ENCODE measurements at places on chromosomes 7 and 10.

DNA sequence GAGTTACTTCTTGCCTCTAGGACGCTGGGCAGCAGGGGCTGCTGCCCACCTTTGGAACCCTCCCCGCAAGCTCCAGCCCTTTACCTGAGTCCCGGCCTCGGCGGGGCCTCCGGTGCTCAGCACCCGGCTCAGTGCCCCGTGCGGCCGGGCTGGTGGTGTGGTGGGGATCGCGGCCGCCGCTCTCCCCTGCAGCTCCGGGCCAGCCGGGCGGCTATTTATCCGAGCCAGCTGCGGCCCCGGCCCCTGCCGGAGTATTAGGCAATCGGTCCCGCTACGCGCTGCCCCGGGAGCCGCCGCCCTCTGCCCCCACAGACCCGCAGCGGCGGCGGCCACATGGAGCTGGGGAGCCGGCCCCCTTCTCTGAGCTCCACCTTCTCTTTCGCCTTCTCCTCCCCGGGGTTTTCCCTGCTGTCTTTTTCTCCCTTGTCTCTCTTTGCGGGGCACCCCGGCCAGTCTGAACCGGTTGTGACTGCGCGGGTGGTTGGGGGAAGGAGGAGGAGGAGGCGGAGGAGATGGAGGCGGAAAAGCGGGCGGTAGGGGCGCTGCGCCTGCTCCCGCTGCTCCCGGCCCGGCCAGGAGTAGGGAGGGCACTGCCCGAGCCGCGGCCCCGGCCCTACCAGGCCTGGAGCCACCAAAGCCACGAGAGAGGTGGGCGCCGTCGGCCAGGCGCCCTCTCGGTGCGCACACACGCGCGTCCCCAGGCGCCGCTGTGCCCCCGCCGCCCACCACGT lies at the start of gene SLC16A9:
Gene SLC16A9, minus strand, starts transcription at position 456 of the 731 bp plus-strand sequence. CDS start 25,559 bp downstream, outside the sequence.
- DNase-seq: peak; percentile 62

DNA sequence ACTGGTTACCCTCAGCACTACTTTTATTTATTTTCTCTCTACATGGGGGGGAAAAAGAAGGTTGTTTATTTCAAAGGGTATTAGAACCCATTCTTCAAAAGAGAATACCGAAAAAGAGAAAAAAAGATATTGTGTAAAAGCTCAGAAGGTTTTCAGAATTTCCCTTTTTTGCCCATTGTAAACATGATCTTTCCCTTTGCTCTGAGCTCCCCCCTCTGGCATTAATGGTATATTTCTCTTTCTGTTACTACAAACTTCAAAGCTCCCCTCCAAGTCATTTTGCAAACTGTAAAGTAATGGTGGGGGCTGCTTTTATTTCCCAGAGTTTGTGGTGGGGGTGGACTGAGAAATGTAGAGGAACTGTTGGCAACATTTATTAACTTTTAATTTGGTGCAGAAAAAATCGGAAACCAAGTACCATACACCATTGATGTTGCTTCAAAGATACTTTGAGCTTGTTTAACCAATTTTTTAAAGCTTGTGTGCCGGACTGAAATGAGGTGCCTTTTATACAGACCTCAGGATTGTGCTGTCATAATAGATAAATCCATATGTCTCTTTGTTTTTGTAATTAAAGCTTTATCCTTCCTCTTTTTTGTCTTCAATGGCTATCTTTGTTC lies 181.5 kb downstream of the EXOC4 start:
- no peak for DNase-seq

DNA sequence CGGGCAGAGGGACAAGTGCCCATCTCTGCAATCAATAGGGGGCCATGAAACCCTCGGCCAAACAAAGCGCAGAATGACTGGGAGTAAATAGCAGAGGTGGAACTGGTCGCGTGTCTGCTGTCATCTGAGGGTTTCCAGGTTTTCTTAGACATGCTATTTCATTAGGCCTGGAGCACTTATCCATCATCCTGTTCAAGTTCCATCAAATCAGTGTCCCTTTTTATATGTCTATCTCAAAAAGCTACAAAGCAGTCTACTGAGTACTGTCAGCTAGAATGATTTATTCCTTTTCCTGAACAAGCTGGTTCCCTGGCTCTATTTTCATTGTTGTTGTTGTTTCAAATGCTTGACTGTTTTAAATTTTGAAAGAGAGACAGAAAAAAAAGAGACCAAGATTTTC lies 590.5 kb downstream of the PARD3 start:
- no peak for DNase-seq

GRCh38 chr7:6167587-6168476 lies 104.6 kb downstream of the CYTH3 start:
- no peak for DNase-seq

DNA sequence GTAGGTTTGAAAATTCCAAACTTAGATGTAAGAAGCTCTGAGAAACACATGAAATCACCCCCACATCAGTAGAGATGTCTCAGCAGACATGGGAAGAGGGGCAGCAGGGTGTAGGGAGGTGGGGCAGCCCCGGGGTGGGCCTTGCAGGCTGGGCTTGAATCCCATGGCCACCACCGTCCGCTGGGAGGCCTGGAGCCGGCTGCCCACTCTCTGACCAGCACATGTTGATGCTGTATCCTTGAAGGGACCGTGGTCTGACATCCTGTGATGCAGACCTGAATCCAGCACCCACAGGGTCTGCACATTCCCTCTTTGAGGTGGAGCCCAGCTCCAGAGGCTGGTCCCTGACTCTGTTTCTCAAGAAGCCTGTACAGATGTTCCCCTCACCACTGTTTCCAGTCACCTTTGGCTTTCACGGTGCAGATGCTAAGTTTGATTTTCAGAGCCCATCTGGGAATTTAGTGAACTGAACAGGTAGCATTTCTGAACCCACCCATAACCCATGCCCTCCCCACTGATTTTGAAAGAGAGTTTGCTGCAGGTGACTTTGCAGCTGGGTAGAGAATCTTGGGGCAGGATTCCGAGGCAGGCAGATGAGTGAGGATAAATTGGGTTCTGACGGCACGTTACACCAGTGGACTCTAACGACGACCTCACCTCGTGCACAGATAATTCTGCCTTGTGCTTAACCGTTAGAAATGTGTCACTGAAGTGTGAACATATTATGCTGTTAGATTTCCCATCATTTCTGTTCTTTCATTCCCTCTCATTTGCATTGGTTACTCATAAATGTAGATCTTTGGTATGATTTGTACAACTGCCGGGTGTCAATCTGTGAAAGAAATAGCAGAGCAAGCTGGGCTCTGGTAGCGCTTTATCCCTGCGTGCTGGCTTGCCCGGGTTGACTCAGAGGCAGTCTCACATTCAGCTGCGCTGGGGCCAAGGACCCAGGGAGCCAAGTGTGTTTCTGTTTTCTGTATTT lies 45.7 kb downstream of the IKZF1 start:
- peak; percentile 86 for DNase-seq

- no peak for DNase-seq
These were observed 18.3 kb downstream of the TMEM248 start for GRCh38 chr7:66939325-66939724.

DNA sequence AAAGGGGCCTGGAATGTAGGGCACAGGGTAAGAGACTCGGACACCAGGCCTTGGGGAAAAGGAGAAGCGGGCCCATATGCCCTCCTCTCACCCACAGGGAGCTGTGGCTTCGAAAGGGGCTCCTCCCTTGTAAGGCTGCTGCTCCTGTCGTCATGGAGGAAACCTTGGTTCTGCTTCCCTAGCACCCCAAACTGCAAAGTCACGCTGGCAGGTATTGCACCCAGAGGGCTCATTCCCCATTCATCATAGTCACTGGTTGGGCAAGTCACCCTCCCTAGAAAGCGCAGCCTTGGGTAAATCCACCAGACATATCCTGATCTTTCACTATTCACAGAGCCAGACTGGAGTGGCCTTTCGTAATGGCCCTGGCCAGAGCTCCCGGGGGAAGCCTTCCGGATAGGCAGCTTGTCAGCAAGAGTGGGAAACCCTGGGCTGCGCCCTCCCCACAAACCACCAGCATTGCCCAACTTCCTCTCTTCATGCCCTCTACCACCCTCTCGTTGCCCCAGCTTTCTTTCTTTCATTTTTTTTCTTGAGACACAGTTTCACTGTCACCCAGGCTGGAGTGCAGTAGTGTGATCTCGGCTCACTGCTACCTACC lies 121.0 kb downstream of the HIP1 start:
- peak; percentile 25 for DNase-seq

DNA sequence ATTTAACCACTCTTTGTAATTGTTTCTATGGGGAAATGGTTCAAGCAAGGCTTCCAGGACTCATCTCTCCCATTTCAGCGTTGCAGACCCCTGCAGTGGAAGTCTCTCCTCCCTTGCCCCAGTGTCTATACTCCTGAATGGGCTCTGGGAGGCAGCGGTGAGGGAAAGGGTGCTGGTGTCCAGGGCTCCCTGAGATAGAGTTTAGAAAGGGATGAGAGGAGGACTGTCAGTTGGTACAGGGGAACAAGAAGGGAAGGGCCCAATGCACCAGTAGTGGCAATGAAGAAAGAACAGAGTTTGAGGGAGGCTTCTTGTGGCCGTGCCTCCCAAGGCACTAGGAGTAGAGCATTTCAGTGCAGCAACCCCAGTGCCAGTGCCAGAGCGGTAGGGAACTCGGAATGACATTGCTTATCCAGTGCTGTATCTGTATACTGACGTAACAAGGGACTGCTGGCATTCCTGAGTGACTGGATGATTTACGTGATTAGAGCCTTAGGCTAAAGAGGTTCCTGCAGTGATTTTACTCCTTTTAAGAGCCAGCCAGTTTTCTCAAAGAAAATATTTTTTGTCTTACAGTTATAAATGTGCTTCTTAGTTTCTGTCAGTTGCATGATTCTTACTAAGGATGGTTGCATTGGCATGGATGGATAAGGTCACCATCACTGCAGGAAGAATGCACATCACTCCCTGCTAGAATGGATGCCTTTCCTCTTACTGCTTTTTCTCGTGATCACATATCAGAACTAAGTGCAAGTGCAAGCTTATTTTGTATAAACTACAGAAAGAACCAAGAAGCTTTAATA lies 28.0 kb downstream of the PRPF18 start:
- no peak for DNase-seq

DNA sequence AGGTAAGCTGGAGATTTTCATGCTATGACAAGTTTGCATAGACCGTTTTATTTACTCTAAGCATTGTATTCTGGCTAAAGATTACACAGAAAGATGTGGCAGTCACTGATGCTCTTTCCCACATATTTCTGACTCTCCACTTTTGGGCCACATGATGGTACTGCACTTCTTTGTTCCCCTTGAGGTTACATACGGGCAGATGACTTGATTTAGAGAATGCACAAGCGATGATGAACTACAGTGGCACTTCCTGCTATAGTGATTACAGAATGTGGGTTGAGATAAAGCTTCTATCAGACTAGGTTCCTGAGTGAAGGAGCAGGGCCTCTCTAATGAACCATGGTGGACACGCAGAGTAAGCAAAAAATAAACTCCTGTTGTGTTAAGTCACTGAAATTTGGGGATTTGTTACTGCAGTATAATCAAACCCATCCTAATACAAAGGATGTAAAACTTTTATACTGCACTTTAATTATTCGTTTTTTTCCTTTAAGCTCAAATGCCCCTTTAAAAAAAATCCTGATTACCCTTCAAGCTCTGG lies 177.9 kb downstream of the TAX1BP1 start:
- no peak for DNase-seq

GRCh38 chr7:45701701-45702510 lies 127.7 kb downstream of the ADCY1 start:
- no peak for DNase-seq

DNA sequence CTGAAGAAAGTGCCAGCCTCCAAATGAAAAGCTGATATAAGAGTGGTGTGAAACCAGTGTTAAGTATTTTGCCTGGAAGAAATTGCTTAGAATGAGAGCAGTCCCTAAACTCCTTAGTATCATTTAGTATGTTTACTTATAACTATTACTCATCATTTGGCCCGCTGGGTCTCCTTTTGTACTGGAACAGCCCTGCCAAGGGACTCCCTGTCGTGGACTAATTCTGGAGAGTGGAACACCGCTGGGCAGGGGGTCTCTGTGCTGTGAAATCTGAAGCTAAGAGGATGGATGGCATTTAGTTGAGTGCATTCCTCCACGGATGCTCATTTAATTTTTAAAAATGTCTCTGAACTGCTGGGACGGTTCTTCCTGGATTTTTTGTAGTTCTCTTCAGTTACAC lies 889.9 kb upstream of the C7orf33 start:
- DNase-seq: no peak

GRCh38 chr7:71710442-71710841 lies 578.5 kb downstream of the GALNT17 start:
- no peak for DNase-seq

- no peak for DNase-seq
These were observed 542.0 kb downstream of the TNS3 start for GRCh38 chr7:47039904-47040303.

GRCh38 chr7:17299483-17299991 lies 1.1 kb downstream of the AHR start:
- peak; percentile 26 for DNase-seq

DNA sequence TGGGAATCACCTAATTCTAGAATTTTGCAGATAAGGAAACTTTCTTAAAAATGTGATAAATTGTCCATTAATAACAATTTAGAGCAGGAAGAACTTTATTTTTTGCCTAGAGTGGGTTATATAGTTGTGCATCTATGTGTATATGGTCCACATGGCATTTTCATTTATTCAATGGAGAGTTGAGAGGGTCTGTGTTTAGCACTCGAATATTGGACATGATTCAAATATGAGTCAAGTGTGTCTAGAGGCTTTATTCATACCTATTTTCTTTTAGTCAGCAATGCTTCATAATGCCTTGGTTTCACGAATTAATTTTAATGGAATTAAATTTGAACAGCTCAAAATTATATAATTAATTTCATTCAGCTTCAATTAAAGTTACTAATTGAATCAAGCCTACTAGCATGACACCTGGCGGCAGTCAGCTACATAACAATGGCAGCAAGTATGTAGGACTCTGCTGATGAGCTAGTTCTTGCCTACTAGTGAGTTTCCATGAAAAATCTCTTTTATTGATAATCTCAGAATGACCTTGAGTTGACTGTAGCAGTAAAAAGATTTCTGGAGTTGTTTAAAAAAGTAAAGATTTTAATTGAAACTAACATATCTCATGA lies 17.7 kb downstream of the MDFIC start:
- no peak for DNase-seq

- no peak for DNase-seq
These were observed 180.0 kb upstream of the BMPER start for GRCh38 chr7:33725111-33726025.

DNA sequence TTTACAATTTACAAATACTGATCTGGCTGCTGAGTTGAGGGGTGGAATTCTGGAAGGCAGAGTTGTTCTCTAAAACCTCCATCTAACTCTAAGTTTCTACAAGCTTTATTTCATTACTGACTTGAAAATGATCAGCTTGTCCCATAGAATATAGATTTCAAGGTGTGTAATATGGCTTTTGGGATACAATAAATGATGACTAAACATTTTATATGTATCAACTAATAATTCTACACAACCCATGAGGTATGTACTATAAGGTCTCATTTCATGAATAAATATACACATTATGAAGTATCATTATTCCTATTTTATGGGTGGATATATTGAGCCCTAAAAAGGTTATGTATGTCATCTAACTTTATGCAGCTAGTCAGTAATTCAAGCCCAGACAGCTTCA lies 1214.3 kb upstream of the SORCS1 start:
- DNase-seq: no peak

DNA sequence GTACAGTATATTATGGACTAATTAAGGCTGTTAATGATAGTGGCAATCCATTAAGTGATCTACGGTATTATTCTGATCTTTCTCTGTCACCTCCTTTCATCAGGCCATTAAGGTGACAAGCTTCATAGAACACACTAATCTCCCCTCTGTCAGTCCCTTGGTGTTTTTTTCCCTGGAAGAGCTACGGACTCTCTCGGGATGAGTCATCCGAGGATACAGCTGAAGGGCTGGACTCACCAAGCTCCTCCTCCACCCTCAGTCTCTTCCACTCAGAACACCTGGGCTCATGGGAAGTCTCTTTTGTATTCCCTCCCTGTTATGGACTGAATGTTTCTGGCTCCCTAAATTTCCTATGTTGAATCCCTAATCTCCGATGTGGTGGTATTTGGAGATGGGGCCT lies 69.8 kb upstream of the PLXNA4 start:
- no peak for DNase-seq
